ENCODE measurements at places on chromosomes 6 and 20.

DNA sequence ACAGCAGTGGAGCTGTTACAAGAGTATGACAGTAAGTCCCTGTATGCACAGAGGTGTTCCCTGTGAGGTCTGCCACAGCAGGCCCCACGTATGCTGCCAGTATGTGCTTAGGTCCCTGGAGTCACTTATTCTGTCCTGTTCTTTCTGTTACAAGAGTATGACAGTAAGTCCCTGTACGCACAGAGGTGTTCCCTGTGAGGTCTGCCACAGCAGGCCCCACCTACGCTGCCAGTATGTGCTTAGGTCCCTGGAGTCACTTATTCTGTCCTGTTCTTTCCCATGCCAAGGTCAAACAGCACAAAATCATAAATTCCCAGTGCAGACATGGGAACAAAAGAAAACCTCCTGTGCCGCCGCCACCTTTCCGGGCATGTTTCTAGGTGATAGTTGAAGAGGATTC is 192.2 kb downstream of the SASH1 start:
- H3K27ac ChIP-seq, result no peak overlapping the region
- H3K4me3 ChIP-seq, result no peak overlapping the region
- H3K27me3 ChIP-seq, result no peaks in the 10 kb centered on the region
- H3K36me3 ChIP-seq, result peaks cover 44% of the 10 kb centered on the region

DNA sequence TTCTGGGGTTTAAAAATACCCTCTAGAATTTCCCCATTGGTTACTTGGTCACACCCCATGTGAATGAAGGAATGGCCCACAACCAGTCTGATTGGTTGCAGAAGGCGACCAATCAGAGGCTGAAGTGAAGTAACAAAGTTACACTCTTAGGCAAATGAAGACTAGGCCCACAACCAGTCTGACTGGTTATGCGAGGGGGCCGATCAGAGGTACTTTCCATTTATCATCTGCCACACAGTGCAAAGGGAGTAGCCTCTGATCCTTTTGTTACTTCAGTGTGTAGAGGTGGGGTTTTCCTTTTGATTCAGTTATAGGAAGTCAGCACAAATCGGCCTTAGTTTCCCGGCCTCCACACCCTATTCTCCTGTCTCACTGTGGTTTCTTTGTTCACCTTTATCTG is 61.2 kb upstream of the SGK1 start:
- no peaks in the 10 kb centered on the region for H3K27me3 ChIP-seq
- H3K27ac ChIP-seq, result no peak overlapping the region
- H3K4me1 ChIP-seq, result peaks cover 11% of the 10 kb centered on the region

DNA sequence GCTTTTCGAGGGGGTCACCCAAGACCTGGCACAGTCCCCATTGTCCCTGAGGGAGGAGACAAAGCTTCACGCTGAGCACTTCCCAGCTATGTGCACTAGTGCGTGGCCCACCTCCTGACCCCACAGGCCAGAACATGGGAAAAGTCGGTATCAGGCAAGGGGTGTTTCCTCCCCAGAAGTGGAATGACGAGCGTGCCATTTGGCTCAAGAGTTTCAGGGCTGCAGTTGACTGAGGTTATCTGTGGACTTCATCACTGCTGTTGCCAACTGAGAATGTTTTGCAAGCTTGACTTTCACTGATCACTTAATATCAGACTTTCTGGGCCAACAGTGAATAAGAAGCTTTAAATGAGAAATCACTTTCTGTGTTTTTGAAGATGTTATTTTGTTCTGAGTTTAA is 137.0 kb upstream of the AFDN start:
- no peak overlapping the region for H3K27ac ChIP-seq
- H3K4me1 ChIP-seq, result no peaks in the 10 kb centered on the region
- DNase-seq, result no peak
- H3K36me3 ChIP-seq, result no peaks in the 10 kb centered on the region

- H3K27me3 ChIP-seq, result no peaks in the 10 kb centered on the region
- no peaks in the 10 kb centered on the region for H3K36me3 ChIP-seq
- H3K27ac ChIP-seq, result no peak overlapping the region
- no peaks in the 10 kb centered on the region for H3K4me1 ChIP-seq
Measured at GRCh38 chr6:93389192-93389591, 30.2 kb downstream of the EPHA7 start.

DNA sequence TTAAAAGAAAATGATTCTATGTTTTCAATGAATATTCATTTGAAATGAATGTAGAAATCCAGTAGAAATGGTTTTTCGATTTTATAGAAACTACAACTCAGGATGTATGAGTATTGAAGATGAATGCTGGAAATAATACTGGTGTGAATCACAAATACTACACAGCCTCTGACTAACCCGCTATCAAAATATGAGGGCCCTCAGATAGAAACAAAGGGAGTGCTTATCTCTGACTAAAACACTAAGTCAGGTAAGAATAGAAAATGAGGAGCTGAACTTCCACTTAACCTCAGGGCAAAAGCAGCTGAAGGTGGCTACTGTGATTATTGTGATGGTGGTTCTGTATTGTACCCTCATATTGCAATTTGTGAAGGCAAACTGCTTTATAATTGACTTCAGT is 220.9 kb upstream of the RNF217 start:
- no peaks in the 10 kb centered on the region for H3K27me3 ChIP-seq
- H3K4me1 ChIP-seq, result no peaks in the 10 kb centered on the region
- no peaks in the 10 kb centered on the region for H3K36me3 ChIP-seq

DNA sequence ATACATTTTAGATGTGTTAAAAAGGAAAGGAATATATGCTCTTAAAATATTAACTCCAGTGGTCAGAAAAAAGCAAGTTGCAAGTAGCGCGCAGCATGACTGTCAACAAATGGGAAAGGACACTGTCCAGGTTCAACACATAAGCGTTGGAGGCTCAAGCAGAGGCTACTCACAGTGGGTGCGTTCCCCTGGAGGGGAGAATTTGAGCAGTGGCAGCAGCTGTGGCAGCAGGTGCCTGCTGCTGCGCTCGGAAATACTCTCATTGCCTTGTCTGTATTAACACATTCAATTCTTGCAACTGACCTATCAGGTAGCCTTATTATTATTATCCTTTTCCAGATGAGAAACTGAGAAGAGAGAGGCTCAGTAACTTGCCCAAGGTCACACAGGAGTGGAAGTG is 21.9 kb upstream of the CCN6 start:
- no peaks in the 10 kb centered on the region for H3K27me3 ChIP-seq
- no peak overlapping the region for H3K27ac ChIP-seq
- no peaks in the 10 kb centered on the region for H3K4me1 ChIP-seq
- DNase-seq, result no peak
- no peaks in the 10 kb centered on the region for H3K36me3 ChIP-seq

DNA sequence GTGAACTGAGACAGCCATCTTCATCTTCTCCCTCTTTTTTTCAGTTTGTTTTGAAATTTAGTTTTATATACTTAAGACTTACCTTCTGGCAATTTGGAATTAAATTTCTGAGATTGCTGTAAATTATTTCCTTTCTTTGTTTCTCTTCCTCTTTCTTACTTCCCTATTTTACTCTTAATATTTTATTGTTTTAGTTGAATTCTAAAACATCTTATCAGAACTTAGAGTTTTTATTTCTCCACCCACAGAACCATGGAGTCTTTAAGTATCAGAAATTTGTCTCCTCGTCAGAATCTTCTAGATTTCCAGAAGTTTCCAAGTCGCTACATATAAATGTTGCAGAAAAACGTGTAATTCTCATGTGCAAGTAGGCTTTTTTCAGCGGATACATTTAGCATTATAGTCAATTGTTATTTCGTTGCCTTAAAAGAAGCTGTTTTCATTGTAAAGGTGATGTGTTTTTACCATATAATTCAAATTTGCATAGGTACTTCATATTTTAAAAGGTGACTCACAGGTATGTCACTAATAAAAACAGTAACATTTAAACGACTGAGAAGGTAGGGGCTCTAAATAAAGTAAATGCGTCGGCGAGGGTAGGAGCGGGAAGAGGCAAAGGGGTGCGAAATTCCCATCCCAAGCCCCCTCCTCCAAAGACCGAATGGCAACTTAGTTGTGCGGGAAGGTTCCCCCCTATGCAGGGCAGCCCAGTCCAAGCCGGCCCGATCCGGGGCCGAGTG is 866 bp upstream of the MYO6 start:
- no peaks in the 10 kb centered on the region for H3K36me3 ChIP-seq
- peak overlapping the region; percentile 71 for H3K27ac ChIP-seq
- no peak for DNase-seq
- H3K4me3 ChIP-seq, result peak overlapping the region; percentile 99
- H3K27me3 ChIP-seq, result no peaks in the 10 kb centered on the region
- H3K4me1 ChIP-seq, result peaks cover 4% of the 10 kb centered on the region

- H3K27me3 ChIP-seq, result no peaks in the 10 kb centered on the region
- H3K36me3 ChIP-seq, result peaks cover 10% of the 10 kb centered on the region
- peak overlapping the region; percentile 89 for H3K27ac ChIP-seq
- DNase-seq, result no peak
- H3K4me3 ChIP-seq, result peak overlapping the region; percentile 33
- H3K4me1 ChIP-seq, result peaks cover 69% of the 10 kb centered on the region
Measured at GRCh38 chr20:44728801-44729443, 13.8 kb downstream of the CCN5 start.

GRCh38 chr6:20841806-20842205 is 307.5 kb downstream of the CDKAL1 start:
- H3K27ac ChIP-seq, result no peak overlapping the region
- peaks cover 10% of the 10 kb centered on the region for H3K4me1 ChIP-seq
- H3K27me3 ChIP-seq, result no peaks in the 10 kb centered on the region
- H3K4me3 ChIP-seq, result no peak overlapping the region

DNA sequence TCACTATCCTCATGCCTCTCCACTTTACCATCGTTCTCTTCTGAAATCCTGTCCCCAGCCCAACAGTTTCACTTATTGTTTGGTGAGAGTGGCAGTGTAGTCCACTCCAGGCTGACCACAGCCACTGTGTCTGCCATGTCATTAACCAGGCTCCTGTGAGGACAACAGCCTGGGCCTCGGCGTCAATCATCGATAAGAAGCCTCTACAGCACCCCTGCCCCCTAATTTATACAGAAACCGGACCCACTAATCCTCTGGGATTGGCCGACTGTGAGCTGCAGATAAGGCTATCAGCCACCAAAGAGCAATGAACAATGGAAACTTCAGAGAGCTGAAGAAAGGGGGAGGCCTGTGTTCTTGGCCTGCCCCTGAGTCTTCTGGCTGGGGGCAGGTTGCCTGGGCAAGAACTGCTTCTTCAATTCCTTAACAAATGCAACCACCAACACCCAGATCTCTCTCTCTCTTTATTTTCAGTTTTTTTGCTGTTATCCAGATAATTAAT is 3.4 kb downstream of the EGFL8 start:
- H3K27me3 ChIP-seq, result no peaks in the 10 kb centered on the region
- H3K36me3 ChIP-seq, result peaks cover 28% of the 10 kb centered on the region
- DNase-seq, result no peak
- H3K4me1 ChIP-seq, result no peaks in the 10 kb centered on the region

GRCh38 chr20:44576297-44576696 is 6.1 kb upstream of the PKIG start:
- H3K27me3 ChIP-seq, result no peaks in the 10 kb centered on the region
- no peaks in the 10 kb centered on the region for H3K36me3 ChIP-seq
- peaks cover 14% of the 10 kb centered on the region for H3K4me1 ChIP-seq
- no peak overlapping the region for H3K4me3 ChIP-seq
- no peak overlapping the region for H3K27ac ChIP-seq

DNA sequence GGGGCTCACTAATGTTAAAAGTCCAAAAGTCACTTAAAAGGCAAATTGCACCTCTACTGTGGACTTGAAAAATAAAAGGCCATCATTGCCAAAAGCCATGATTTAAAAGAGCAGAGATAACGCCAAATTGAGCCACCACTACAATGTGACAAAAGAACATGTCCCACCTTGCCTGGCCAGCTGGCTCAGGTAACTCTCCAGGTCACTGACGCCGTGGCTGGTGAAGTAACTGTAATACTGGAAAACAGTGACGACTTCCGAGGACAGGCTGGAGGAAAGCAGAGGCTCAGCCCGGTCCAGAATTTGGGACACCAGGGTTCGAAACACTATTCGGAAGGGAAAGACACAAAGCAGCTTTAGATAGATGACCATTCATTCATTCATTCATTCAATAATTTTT is 29.3 kb upstream of the ARMH2 start:
- H3K36me3 ChIP-seq, result no peaks in the 10 kb centered on the region
- H3K4me3 ChIP-seq, result no peak overlapping the region
- no peak for DNase-seq
- H3K4me1 ChIP-seq, result no peaks in the 10 kb centered on the region

GRCh38 chr6:56532766-56533551 is 109.7 kb downstream of the DST start:
- H3K4me3 ChIP-seq, result no peak overlapping the region
- H3K4me1 ChIP-seq, result peaks cover 87% of the 10 kb centered on the region
- no peak overlapping the region for H3K27ac ChIP-seq
- peaks cover 42% of the 10 kb centered on the region for H3K36me3 ChIP-seq
- no peak for DNase-seq
- no peaks in the 10 kb centered on the region for H3K27me3 ChIP-seq

GRCh38 chr20:47479506-47479905 is 22.2 kb upstream of the NCOA3 start:
- no peak for DNase-seq
- H3K4me1 ChIP-seq, result no peaks in the 10 kb centered on the region
- H3K4me3 ChIP-seq, result no peak overlapping the region
- H3K27ac ChIP-seq, result no peak overlapping the region
- H3K27me3 ChIP-seq, result no peaks in the 10 kb centered on the region

- no peak overlapping the region for H3K27ac ChIP-seq
- peaks cover 12% of the 10 kb centered on the region for H3K4me1 ChIP-seq
- no peaks in the 10 kb centered on the region for H3K36me3 ChIP-seq
- DNase-seq, result no peak
Measured at GRCh38 chr6:164078532-164079274, 664.2 kb downstream of the QKI start.

DNA sequence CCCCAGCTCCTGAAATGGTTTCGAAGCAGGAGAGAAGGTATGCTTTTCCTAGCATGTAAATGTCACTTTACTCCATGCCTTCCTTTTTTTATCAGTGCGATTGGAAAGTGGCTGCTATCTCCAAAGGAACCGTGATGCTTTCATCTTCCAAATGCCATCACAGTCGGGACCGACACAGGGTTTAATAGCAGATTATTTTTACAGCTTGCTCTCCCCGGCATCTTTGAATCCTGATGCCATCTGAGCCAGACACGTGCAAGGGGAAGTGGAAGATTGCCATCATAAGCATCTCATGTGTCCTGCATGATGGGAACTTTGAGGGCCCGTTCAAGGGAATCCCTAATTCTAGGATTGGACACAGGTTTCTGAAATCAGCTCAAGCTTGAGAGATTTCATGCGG is 253.4 kb upstream of the KCNG1 start:
- DNase-seq, result no peak
- H3K27me3 ChIP-seq, result no peaks in the 10 kb centered on the region
- no peak overlapping the region for H3K4me3 ChIP-seq
- H3K36me3 ChIP-seq, result no peaks in the 10 kb centered on the region
- peaks cover 5% of the 10 kb centered on the region for H3K4me1 ChIP-seq

- peaks cover 45% of the 10 kb centered on the region for H3K4me1 ChIP-seq
- no peak for DNase-seq
- no peaks in the 10 kb centered on the region for H3K27me3 ChIP-seq
- no peaks in the 10 kb centered on the region for H3K36me3 ChIP-seq
Measured at GRCh38 chr20:57439432-57439831, 48.2 kb downstream of the RBM38 start.

- no peak overlapping the region for H3K4me3 ChIP-seq
- no peak for DNase-seq
- no peaks in the 10 kb centered on the region for H3K27me3 ChIP-seq
- no peak overlapping the region for H3K27ac ChIP-seq
- no peaks in the 10 kb centered on the region for H3K36me3 ChIP-seq
Measured at GRCh38 chr6:2140438-2141128, 104.8 kb downstream of the GMDS start.

- H3K27me3 ChIP-seq, result no peaks in the 10 kb centered on the region
- no peak for DNase-seq
- peaks cover 14% of the 10 kb centered on the region for H3K4me1 ChIP-seq
- H3K27ac ChIP-seq, result no peak overlapping the region
- H3K36me3 ChIP-seq, result no peaks in the 10 kb centered on the region
Measured at GRCh38 chr6:24933868-24934401, 1.8 kb downstream of the RIPOR2 start.
